NCI-H446 treated with DMSO at 0.1 percent for 48 hours (cell line): ENCODE measurements at places on chromosomes 6 and 20.

GRCh38 chr6:53318429-53318828 lies 30.3 kb downstream of the ELOVL5 start:
- no peak for DNase-seq

DNA sequence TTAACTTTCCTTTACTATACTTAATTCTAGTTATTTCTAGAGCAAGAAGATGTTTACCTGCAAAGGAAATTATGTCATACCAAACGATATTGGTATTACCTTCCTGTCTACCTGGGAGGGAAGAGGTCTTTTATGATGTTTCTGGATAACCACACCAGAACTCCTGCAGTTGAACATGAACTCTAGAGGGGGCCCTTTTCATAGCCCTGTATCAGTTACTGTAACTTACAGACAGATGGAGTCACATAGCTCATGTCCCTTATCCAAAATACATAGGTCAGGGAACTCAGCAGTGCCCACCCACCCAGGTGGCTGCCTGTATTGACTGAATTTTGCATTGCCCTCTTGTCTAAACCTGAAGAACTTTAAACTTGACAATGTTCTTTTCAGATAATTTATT lies 35.1 kb upstream of the MYL9 start:
- no peak for DNase-seq

GRCh38 chr6:45192556-45192955 lies 135.6 kb upstream of the RUNX2 start:
- no peak for DNase-seq

GRCh38 chr6:69162811-69163210 lies 527.7 kb downstream of the ADGRB3 start:
- DNase-seq, result peak; percentile 34

DNA sequence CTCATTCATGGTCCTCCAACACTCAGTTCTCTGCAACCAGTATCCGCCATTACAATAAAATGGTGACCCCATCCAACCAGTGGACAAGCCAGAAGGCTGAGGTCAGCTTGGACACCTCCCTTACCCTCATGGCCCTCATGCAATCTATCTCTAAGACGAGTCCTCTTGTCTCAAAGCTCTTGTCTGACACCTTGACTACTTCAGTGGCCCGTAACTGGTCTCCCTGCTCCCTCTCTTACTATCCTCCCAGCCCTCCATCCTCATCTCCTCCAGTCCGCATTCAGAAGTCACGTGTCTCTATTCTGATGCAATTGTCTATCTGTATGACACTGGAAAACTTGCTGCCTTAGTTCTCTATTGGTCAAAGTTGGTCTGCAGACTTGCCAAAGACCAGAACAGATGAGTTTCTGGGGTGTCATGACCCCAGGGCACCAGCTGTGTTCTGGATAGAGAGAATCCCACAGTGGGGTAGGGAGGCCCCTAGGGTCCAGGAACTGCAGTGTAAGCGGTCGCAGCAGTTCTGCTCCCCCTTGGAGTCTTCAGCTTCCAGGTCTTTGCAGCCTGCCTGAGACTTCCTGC lies 59.6 kb upstream of the RNF24 start:
- no peak for DNase-seq

GRCh38 chr6:66628917-66629316 lies 921.9 kb upstream of the EYS start:
- DNase-seq, result no peak

GRCh38 chr6:99490608-99491007 lies 24.6 kb downstream of the USP45 start:
- no peak for DNase-seq

DNA sequence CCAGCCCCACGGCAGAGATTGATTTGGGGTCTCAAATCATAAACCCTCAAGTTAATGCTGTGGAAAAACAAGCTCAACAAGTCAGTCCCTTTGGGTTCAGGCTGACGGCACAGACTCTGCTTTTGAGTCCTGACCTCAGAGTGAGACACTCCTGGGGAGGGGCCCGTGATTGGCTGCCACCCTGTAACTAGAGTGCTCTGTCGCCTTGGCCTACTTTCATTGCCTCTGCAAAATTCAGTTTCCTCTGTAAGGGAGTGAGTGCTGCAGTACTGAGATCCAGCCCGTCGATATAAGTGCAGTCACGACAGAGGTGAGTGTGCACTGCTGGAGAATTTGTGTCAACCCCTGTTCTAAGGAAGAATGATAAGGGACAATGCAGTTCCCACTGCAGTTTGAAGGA lies 105.6 kb downstream of the ANKS1A start:
- DNase-seq, result no peak

- DNase-seq, result no peak
These were observed 210.5 kb downstream of the ERMARD start for GRCh38 chr6:169961772-169962561.

DNA sequence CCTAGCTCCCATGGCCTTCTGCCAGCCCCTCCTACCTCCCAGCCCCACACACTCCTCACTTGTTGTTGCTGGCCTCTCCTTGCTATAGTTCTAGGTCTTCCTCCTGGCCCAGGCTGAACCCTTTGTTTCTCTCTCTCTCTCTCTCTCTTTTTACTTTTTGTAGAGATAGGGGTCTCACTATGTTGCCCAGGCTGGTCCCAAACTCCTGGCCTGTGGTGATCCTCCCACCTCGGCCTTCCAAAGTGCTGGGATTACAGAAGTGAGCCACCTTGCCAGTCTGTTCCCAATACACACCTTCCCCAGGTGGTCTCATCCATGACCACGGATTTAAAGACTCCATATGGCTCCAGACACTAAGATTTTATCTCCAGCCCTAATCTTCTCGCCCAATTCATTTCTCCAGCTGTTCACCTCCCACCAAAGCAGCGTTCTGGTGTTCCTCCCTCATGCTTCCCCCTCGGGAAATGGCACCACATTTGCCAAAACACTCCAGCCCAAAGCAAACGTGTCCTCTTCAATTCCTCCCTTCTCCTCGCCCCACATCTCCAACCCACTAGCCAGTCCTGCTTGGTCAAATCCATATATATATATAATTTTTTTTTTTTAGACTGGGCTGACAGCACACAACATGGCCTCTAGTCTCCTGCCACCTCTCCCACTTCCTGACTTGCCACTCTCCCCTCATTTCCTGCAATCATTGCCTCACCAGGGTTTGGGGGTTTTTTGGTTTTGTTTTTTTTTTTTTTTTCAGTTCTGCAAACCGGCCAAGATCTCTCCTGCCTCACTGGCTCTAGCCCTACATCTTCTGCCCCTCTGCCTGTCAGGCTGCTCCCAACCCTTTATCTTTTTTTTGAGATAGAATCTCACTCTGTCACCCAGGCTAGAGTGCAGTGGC lies 104.4 kb downstream of the NCR2 start:
- no peak for DNase-seq

DNA sequence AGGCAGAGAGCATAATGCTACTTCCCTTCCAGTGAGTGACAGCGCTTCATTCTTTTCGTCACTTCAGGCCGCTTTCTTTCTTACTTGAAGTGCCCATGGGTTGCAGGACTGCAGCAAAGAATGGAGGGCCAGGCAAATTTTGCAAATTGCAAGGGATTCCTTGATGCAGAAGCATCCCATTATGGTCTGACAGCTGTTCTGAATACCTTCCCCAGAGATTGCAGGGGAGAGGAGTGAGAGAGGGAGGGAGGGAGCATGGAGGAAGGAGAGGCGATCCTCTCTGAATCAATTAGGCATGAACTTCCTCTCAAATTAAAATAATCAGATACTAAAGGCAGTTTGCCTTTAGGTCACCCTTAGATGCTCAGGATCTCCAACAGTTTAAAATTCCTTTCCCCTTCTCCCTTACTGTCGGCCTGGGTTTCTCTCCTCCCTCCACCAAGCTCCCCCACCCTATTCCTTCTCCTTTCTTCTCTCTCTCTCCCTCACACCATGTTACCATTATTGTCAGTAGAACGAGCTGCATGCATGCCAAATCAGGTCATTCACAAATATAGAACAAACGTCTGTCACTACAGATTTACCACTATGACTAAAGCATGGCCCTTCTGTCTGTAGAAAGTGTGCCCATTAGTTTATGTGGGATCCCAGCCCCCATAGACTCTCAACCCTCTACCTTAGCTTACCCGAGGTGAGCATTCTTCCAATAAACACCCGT lies 289.2 kb downstream of the CD83 start:
- DNase-seq, result peak; percentile 81

DNA sequence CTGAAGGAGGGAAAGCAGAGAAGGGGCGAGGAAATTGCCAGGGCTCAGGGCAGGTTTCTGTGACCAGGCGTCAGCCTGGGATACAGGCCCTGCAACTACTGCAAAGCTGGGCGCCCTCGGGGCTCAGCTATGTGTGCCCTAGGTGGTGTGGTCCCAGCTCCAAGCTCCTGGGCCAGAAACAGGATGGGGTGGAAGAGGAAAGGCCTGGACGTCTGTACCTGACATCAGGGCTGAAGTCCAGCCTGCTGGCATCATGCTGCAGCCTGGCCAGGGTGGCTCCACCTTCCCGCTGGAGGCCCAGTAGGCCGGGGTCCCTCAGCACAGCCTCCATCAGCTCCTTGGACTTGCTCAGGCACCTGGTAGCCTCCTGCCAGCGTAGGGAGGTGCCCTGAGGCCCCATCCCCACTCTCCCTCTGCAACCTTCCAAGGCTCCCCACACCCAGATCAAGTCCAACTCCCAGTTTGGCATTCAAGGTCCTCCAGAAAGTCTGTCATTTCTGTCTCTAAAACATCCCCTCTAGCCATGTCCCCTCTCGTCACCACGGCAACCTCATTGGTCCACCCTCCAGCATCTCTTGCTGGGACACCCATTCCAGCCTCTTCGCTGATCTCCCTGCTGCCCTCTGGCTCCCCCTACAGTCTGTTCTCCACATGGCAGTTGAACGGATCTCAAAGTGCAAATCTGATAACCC lies 38.2 kb downstream of the KIAA1755 start:
- no peak for DNase-seq

DNA sequence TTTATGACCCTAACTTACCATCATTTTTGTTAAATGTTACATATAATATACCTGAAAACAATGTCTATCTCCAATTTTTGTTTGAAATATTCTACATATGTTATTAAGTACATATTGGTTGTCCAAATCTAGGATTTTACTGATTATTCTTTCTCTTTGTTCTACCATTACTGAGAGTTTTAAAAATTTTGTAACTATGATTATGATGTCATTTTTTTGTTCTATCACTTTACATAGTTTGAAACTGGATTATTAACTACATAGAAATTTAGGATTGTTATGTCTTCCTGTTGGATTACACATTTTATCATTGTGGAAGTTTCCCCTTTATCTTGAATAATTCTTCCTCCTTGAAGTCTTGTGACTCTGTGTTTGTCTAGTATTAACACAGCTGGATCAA lies 41.2 kb downstream of the LINC00237 start:
- DNase-seq, result no peak

GRCh38 chr6:32148289-32149091 lies 3.2 kb downstream of the PRRT1 start:
- DNase-seq, result no peak

GRCh38 chr6:11021003-11021402 lies 23.1 kb downstream of the ELOVL2 start:
- DNase-seq, result no peak

DNA sequence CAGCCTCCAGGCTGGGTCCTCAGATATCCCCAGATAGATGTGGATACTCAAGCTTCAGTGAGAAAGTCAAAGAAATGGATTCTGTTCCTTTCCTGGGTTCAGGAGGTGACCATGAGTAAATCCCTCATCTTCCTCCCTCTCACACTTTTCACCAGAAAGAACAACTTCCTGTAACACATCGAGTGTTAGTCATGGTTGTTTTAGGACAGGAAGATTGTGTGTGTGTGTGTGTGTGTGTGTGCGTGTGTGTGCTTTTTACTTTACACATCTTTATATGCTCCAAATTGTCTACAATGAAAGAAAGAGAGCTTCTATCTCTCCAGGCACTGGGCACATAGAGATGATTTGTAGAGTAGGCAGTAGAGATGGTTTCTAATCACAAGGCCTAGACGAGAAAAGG lies 139.9 kb downstream of the TBXT start:
- DNase-seq, result no peak

DNA sequence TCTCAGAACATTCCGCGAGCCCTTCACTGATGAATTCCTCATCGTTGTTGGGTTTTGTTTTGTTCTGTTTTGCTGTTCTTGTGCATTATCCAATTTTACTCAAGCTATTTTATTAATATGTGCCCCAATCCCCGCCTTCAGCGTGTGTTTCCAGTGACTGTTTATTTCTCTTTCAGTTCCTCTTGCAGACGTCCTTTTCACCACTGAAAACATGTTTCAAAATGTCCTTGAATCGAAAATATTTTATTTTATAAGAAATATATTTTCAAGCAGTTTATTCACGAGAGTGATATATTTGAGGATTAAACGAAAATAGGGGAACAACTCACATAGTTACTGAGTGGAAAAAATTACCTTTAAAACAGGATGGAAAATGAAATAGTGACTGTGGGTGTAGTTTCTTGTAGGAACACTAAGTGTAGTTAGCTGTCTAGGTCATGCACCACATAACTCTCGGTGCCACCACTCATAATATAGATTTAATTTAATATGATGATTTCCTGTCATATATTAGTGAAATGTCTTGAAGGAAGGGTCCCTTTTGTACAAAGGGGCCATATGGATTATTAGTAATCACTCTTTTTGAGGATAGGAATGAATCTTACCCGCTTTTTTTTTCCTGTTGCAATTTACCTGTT lies 45.3 kb upstream of the HDDC2 start:
- DNase-seq, result no peak

DNA sequence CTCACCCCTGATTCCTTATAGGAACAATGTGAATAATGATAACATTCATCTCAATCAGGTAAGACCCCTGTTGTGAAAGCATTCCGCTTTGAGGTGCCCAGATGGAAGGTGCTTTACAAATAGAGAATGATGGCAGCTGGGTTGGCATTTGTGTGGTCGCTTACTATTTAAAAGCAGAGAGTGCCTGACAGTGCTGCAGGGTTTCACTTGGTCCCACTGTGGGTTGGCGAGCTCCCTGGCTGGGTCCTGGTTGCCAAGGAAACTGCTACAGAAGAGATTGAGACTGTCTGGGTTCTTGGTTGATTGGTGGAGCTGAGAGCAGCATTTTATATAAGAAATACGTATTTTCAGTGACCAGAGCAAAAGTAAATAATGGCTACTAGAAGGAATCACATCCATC lies 207.2 kb upstream of the KCNQ5 start:
- DNase-seq, result no peak
